Ovary (tissue), 10 donors: ENCODE measurements at places on chromosomes 13 and 19. TPM values are rescaled to one million over a fixed set of nuclear protein-coding genes. Genes with fewer than 3 reads are reported as not detected.

RNF17 gene
- total RNA-seq, result not detected

KASH5 gene
- total RNA-seq, result not detected

C1QTNF9B gene
- not detected for total RNA-seq

IGFL1 gene
- total RNA-seq, result not detected

NKG7 gene
- total RNA-seq, result 3.1 TPM

CCDC70 gene
- total RNA-seq, result not detected

C1QTNF9 gene
- 0.12 TPM for total RNA-seq

PRODH2 gene
- total RNA-seq, result 0.41 TPM

PNMA8A gene
- total RNA-seq, result 32.8 TPM

DLL3 gene
- total RNA-seq, result not detected

DKKL1 gene
- total RNA-seq, result 1.1 TPM
